ENCODE measurements at places on chromosomes 5 and 9.

DNA sequence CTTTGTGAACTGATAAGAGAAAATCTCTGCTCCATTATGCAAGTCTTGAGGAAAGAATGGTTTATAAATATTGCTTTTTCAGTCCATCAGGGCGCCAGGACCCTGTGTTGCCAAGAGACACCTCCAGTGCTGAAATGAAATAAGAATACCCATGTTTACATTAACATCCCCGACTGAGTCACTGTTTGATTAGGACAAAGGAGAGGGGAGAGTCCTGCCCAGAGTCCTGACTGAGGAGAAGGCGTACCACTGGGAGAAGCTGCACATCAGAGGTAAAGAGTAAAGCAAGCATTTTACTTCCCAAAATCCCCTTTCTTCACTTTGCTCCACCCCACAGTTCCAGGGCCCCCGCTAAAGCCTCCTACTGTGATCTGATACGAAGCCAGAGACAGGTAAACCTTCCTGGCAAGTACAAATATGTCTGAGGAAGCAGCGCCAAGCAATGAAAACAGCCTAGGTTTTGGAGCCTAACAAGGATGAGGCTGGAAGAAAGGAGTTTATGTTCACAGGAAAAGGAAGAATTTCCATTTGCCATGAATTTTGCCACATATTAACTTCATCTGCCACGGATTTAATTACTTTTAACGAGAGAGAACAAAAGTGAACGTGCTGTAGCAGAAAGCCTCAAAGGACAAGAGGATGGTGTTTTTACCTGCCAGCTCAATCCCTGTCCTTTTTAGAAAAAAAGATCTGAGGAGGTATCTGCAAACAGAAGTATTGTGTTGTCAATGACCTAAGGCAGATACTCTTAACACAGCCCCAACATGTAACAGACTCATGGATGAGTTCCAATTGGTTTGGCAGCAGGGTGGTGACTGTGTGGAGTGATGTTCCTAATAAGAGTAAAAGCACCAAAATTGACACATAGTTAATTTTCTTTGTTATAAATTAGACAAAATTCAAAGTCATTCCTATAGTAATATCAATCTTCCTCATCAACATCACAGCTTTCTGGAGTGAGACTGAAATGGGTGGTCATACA, 209.4 kb upstream of the TLE4 start:
- no peak for DNase-seq

DNA sequence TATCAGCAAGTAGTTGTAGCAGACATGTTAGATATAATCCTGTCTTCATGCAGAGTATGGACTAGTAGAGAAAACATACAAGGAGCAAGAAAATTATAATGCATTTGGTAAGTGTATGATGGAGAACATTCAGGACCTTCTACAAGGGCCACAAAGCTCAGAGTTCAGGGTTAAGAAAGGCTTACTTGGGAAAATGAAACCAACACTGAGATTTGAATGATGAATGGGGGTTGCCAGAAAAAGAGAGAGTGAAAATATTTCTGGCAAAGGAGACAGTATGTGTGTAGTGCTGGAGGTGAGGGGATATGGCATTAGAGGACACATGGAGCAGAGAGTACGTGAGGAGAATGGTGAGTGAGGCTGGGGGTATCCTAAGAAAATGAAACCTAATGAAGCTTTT, 169.8 kb upstream of the STK32A start:
- DNase-seq, result no peak

GRCh38 chr9:71758277-71758676, 10.0 kb downstream of the CEMIP2 start:
- no peak for DNase-seq

DNA sequence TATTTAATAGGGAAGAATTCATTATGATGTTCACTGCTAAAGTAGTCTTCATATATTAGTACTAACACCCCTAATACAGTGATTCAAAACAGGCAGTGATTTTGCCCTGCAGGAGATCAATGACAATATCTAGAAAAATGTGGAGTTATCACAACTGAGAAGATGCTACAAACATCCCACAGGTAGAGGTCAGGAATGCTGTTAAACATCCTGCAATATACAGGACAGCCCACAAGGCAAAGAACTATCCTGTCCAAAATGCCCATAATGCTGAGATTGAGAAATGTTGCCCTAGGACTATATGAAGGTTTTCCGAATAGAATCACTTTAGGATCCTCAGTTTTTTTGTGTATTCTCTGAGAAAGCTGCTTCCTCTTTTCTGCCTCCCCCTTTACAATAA, 15.3 kb downstream of the RORB start:
- DNase-seq, result no peak

GRCh38 chr9:33331377-33331891, 41.1 kb downstream of the NFX1 start:
- DNase-seq, result no peak

DNA sequence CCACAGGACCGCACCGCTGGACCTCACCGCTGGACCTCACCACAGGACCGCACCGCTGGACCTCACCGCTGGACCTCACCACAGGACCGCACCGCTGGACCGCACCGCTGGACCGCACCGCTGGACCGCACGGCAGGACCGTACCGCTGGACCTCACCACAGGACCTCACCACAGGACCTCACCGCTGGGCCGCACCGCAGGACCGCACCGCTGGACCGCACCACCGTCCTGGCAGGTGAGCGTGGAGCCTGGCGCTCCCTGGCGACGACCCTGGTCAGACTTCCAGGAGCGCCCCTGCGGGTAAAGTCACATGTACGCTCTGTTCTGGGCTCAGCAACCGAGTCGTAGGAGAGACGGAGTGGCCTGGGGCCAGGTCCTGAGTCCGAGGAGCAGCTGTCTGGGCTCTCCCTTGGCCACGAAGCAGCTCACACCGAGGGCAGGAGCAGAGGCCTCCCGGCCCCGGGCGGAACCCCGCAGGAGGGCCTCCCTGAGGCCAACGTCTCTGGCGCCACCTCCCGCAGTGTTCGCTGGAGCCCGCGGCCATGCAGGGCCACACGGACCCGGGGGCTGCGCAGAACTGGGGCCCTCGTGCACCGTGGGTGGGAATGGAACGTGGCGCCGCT, 30.5 kb downstream of the MRPL36 start:
- no peak for DNase-seq

- no peak for DNase-seq
Measured at GRCh38 chr5:62922191-62922590, 343.6 kb downstream of the LRRC70 start.

DNA sequence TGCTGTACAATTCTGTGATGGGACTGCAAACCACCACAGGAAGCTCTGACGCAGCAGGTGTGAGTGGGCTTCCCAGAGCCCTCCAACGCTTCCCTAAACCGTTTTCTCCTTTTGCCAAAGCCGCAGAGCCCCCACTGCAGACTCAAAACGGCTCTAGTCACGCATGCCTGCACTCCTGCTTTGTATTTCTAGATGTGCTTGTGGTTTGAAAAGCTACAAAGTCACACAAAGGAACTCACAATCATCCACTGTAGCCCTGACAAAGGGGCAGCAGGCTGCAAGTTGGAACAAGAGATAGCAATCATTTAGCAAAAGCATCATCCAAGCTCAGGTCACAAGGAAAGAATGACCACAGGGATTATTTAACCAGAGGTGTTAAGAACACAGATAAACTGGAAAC, 79.3 kb downstream of the PTPN3 start:
- no peak for DNase-seq

DNA sequence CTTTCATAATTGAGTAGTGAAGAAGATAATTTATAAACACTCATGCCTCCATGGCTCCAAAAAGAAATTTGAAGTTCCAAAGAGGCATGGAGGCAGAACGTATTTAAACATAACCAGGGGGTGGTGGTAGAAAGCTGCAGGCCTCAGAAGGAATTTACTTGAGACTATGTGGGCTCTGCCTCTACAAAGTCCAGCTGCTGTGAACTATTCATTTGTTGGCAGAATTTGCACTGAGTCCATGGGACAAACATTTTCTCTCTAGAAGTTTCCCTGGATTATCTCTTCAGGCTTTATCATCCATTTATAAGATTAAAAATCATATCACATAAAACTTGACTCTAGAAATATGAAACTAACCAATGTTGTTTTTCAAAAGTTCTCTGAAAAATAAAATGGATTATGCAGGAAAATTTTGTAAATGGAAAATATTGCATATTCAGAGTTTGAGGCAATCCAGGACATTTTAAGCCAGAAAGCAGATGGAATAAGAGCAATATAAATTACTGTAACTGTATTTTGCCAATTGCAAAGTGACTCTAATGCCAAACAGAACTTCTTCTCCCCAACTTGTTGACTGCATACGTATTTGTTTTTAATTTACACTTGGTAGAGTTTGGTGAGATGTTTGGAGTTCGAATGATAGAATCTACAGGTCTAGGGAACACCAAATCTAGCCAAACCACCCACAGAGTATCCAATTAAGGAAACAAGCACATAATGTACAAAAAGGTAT, 258.2 kb downstream of the ENC1 start:
- no peak for DNase-seq

GRCh38 chr9:34547960-34548611, 25.3 kb upstream of the ENHO start:
- no peak for DNase-seq

- no peak for DNase-seq
Measured at GRCh38 chr5:93598091-93599000, 15.3 kb downstream of the NR2F1 start.

DNA sequence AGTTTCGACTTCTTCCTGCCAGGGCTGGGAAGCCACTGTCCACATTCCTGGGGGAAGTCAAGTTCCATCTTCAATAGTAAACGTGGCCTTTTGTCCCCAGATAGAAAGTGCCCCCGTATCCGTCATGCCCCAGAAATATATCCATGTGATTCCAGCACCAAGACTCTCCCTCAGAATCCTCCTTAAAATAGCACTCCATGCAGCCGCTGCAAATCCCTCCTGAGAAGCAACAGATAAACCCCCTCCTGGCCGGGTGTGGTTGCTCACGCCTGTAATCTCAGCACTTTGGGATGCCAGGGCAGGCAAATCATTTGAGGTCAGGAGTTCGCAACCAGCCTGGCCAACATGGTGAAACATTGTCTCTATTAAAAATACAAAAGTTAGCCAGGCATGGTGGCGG, 126.1 kb downstream of the OLFM1 start:
- no peak for DNase-seq

- no peak for DNase-seq
Measured at GRCh38 chr5:141692533-141692888, 10.5 kb upstream of the ARAP3 start.

- DNase-seq, result no peak
Measured at GRCh38 chr9:87898151-87898550, 15.5 kb downstream of the SPATA31E1 start.

- no peak for DNase-seq
Measured at GRCh38 chr5:171801839-171802238, 16.2 kb downstream of the SMIM23 start.

- no peak for DNase-seq
Measured at GRCh38 chr5:1002836-1003235, 5.8 kb upstream of the NKD2 start.

DNA sequence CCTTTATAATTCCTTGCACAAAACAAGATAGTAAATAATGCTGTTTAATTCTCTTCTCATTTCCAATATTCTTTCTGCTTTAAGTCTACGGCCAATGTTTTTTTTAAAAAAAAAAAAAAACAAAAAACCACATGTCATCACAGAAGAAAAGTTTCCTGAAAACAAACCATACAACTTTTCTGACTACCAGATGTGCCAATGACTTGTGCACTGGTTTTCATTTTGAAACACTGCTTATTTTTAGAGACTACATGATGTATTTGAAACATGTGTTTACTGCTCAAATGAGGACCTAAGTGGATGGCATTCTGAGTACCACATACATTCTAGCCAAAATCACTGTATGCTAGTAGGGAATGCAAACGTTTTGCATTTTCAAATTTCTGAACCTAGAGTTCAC, 167.9 kb downstream of the GLIS3 start:
- DNase-seq, result no peak
